ENCODE measurements at places on chromosomes 2 and 18.
A peak's percentile ranks its signal among the peaks of the same experiment; 100 is the strongest.

DNA sequence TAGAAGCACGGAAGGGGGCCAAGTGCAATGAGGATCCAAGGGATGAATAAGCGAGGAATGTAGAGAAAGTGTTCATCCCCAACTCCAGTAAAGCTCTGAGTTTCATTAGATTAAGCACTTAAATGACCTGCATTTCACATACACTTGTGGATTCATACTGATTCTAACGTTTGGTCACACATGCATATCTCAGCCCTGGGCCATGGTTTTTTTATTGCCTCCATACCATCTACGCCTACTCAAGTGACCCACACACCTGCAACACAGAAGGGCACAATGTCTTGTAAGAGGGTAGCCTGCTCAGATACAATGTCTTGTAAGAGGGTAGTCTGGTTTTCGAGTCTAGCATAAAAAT lies 566 bp upstream of the MRPS5 start:
- no peak for DNase-seq

DNA sequence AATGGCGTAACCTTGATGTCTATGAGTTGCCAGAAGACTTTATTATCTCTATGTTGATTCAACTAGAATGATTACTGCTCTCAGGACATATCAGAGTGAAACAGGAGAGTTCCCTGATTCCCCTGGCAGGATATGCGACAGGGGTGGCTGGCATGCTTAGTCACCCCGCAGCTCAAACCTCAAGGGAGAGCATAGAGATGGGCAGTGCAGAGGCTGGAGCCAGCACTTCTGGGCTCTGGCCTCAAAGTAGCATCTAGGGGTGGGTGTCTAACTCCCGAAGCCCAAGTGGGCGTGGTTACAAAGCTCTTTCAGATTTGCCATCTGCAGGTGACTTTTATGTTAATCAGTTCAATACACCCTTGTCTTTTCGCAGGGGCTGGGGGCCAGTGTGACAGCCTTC lies 391.6 kb downstream of the ADCYAP1 start:
- no peak for DNase-seq

GRCh38 chr18:7321831-7322230 lies 90.9 kb downstream of the LRRC30 start:
- no peak for DNase-seq

GRCh38 chr2:174247474-174248186 lies 702 bp downstream of the OLA1 start:
- no peak for DNase-seq

DNA sequence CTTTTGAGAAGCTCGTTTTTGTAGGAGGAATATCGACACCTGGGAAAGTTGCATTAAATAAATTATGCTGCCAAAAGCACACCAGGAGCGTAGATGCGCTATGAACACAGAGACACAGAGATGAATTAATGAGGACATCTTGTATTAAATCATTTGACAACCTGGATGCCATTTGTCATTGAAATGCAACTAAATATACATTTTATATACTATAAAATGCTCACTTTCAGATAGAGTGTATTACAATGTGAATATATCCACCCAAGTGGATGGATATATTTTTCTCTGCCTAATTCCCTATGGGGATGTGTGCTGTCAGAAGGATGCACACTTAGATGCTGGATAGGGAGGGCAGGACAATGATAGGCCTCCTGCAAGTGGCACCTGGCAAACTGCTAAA lies 426.2 kb downstream of the RIT2 start:
- no peak for DNase-seq

- DNase-seq, result no peak
Measured at GRCh38 chr18:38427234-38427633, 861.6 kb upstream of the CELF4 start.

GRCh38 chr2:152406119-152406835 lies 71.3 kb downstream of the FMNL2 start:
- no peak for DNase-seq

- DNase-seq, result no peak
Measured at GRCh38 chr2:205119136-205119535, 563.2 kb upstream of the NRP2 start.

- DNase-seq, result no peak
Measured at GRCh38 chr2:29632018-29632417, 289.4 kb downstream of the ALK start.

- no peak for DNase-seq
Measured at GRCh38 chr2:189363559-189363958, 77.7 kb upstream of the WDR75 start.

GRCh38 chr18:61791031-61791430 lies 101.8 kb downstream of the RNF152 start:
- no peak for DNase-seq

- DNase-seq, result no peak
Measured at GRCh38 chr2:201118961-201119854, 3.2 kb downstream of the CFLAR start.

- DNase-seq, result no peak
Measured at GRCh38 chr2:206415618-206416243, 27.6 kb upstream of the ADAM23 start.

DNA sequence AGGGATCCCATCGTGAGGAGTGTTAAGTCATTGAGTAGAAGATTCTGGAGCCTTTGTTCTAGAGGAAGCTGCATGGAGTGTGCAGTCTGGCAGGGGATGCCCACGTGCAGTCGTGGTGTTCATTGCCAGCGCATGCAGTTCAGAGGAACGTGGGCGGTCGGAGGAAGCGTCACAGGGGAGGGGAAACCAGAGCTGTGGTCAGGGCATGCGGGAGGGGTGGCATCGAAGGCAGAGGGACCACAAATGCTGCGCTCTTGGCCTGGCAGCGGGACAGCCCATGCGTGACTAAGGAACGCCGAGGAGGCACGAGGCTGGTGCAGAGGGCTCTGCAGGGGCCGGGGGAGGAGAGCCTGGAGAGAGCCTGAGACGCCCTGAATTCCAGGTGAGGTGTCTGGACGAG lies 141.1 kb downstream of the KLHL29 start:
- no peak for DNase-seq

DNA sequence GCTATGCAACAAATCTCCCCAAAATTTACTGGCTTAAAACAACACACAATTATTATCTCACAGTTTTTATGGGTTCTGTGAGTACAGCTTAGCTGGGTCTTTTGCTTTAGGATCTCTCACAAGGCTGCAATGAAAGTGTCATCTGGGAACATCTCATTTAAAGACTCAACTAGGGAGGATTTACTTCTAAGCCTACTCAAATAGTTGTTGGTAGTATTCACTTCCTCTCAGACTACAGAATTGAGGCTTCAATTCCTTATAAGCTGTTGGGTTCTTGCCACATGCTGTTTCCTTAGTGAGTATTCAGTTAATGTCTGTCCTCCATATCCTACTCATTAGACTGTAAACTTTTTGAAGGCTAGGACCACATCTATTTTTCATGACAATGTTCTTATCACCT lies 72.3 kb downstream of the MDH1 start:
- DNase-seq, result no peak

- peak; percentile 69 for DNase-seq
Measured at GRCh38 chr2:235433860-235434259, 60.0 kb upstream of the AGAP1 start.

DNA sequence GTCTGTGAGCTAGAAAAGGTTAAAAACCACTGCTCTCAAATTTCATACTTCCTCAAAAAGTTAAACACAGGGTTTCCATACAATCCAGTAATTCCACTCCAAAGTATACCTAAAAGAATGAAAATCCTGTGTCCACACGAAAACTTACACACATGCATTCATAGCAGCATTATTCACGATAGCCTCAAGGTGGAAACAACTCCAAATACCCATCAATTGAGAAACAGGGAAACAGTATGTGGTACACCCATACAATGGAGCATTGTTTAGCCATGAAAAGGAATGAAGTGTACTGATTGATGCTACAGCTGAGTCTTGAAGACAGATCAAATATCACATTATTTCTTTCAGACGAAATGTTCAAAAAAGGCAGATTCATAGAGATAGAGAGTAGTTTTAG lies 36.7 kb downstream of the UXS1 start:
- no peak for DNase-seq

- no peak for DNase-seq
Measured at GRCh38 chr2:40315683-40316082, 136.2 kb downstream of the SLC8A1 start.

GRCh38 chr2:233712611-233713261 lies at the start of gene UGT1A5:
TSS of gene UGT1A5 (plus strand) at chr2:233712907. CDS start at chr2:233712992, 85 bp downstream.
- peak; percentile 69 for DNase-seq

GRCh38 chr2:135113322-135113721 lies 61.2 kb downstream of the RAB3GAP1 start:
- DNase-seq, result no peak

GRCh38 chr2:173214213-173214612 lies 138.6 kb downstream of the MAP3K20 start:
- no peak for DNase-seq

DNA sequence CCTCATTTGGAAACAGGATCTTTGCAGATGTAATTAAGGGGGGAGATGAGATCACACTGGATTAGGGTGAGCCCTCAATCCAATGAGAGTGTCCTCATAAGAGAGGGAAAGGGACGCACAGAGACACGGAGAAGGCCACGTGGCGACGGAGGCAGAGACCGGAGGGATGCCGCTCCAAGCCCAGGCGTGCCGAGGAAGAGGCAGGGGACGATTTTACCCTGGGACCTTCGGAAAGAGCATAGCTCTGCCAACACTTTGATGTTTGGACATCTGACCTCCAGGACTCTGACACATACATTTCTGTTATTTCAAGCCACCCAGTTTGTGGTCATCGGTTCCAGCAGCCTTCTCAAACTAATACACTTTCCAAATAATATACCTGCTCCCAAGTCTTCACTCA lies 84.4 kb upstream of the ZCCHC2 start:
- DNase-seq, result no peak

DNA sequence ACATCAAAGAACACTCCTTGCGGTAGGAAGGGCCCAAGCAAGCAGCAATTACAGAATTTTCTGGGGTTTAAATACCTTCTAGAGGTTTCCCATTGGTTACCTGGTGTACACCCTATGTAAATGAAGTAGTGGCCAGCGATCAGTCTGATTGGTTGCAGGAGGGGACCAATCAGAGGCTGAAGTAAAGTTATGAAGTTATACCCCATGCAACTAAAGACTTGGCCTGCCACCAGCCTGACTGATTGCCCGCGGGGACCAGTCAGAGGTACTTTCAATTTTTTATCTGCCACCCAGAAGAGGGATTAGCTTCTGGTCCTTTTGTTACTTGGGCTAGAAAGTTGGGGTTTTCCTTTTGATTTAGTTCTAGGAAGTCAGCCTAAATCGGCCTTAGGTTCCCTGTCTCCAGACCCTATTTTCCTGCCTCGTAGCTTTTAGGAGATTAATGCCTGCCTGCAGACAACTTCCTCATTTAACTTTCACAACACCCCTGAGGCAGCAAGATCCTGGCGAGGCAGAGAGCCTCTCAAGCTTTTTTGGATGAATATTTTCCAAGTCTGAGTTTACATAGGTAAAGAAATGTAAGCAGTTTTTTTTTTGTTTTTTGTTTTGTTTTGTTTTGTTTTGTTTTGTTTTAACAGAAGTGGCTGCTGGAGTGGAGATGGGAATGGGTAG lies 1.5 kb upstream of the DGUOK start:
- no peak for DNase-seq

DNA sequence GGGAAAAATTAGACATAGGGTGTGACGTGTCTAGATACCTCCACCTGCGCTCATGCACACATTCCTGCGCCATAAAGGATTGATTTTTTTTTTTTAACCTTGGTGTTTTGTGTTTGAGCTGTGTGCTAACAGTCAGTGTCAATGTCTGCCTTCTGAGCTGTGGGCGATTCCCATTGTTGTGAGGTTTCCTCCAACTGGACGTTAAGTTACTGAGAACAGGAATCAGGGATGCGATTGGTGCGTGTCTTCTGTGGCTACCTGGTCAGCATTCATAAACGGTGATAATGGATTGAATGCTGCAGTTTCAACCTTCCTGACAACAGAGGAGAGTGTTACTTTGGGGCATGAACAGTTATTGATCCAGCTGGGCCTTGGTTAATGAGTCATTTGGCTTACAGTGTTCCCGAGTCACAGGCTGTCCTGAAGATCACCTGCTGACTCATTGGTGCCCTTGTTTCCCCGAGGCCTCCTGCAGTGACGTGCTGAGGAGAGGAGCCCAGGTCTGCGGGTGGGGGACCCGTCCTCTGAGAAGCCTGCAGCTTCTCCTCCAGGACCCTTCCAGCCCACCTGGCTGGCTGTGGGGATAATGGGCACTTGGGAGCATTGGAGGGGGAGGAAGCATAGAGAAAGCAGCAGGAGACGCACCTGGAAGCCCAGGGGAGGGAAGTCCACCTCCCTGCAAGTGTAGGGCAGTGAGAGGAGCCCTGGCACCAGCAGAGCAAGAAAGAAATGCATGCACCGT lies 25.8 kb upstream of the CABYR start:
- DNase-seq, result peak; percentile 88

- no peak for DNase-seq
Measured at GRCh38 chr2:173749315-173749714, 215.9 kb downstream of the SP3 start.

- DNase-seq, result no peak
Measured at GRCh38 chr2:31388736-31389135, 25.8 kb downstream of the XDH start.

- DNase-seq, result no peak
Measured at GRCh38 chr2:40584432-40584831, 132.5 kb upstream of the SLC8A1 start.

DNA sequence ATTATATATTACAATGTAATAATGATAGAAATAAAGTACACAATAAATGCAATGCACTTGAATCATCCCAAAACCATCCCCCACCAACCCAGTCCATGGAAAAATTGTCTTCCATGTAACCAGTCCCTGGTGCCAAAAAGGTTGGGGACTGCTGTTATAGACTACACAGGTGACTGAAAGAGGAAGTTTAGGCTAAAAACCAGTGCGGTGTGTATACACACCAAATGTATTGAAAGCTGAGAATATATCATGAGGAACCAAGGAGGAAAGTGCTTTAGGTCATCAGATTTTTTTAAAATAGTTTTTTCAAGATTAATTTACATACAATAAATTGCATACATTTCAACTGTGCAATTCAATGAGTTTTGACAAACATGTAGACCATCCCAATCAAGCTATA lies 20.5 kb upstream of the C1D start:
- DNase-seq, result no peak

GRCh38 chr2:102417946-102418345 lies 5.0 kb upstream of the IL18RAP start:
- no peak for DNase-seq

DNA sequence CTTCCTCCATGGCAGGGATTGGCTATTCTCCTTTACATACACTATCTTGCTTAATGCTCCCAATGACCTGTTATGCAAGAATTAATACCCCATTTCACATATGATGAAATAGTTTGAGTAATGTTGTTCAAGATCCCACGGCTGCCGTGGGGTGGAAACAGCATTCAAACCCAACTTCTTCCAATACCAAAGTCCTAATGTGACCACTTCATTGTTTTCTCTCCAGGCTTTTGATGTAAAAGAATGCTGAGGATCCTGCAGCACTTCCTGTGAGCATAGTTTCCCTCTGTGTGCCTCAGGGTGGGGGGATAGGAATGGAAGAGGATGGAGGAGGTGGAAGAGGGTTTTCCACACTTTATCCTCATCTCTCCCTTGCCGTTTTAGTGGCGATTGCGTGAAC lies 199.4 kb downstream of the IRS1 start:
- no peak for DNase-seq

Data from mucosa of gallbladder (tissue), 1 donor.